ENCODE measurements at places on chromosomes 6 and 20.

GRCh38 chr6:141164042-141164743, 968.5 kb upstream of the GJE1 start:
- DNase-seq, result no peak

- no peak for DNase-seq
Measured at GRCh38 chr6:97095311-97095850, 170.9 kb downstream of the KLHL32 start.

GRCh38 chr20:22248051-22248667, 336.2 kb downstream of the FOXA2 start:
- DNase-seq, result no peak

DNA sequence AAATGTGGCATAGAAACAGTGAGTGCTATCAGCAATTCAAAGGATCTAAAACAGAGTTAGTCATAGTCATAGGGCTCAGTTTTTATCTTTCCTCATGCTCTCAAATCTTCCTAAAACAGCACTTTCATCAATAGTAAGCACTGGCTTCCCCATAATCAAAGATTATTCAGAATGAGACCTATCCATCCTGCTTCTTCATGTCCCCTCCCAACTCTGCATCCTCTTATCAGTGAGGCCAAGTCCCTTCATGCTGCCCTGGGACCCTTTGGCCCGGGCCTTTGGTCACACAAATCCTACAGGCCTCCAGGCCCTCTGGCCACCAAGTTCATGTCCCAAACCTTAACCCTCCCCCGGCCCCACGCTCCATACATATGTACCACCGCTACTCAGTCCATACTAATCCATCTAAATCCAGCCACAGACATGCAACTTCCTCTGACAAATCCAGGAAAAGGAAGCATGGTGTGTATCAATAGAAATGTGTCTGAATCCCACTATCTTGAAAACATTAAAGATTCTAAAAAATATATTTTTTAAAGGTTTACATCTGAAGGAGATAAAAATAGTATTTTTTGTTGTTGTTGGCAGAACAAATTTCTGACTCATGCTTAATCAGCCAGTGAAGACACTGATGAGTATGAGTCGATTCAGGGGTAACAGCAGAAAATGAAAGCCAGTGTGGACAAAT, 143.5 kb downstream of the PDE7B start:
- DNase-seq, result no peak

DNA sequence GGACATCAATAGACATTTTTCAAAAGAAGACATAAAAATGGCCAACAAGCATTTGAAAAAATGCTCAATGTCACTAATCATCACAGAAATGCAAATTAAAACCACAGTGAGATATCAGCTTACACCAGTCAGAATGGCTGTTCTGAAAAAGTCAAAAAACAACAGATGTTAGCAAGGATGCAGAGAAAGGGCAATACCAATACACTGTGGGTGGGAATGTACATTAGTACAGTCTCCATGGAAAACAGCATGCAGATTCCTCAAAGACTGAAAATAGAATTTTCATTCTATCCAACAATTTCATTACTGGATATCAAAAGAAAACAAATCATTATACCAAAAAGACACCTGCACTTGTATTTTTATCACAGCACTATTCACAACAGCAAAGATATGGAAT, 85.3 kb downstream of the DCDC2 start:
- DNase-seq, result no peak

DNA sequence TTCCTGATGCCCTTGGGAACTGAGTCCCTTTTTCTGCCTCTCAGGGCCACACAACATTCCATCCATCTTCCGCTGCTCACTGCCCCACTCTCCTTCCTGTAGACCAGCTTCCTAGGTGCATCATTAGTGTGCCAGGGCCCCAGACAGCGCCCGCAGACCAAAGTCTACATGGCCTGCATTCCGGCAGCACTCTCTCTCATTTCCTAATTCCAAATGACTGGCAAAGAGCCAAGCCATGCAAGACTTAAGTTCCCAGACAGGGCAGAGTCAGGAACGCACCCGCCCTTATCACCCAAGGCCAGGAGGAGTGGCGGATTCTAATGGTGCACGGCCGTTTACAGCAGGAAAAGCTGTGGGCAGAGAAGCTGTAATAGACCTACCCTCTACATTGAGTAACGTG, 159.8 kb upstream of the ARID1B start:
- no peak for DNase-seq

DNA sequence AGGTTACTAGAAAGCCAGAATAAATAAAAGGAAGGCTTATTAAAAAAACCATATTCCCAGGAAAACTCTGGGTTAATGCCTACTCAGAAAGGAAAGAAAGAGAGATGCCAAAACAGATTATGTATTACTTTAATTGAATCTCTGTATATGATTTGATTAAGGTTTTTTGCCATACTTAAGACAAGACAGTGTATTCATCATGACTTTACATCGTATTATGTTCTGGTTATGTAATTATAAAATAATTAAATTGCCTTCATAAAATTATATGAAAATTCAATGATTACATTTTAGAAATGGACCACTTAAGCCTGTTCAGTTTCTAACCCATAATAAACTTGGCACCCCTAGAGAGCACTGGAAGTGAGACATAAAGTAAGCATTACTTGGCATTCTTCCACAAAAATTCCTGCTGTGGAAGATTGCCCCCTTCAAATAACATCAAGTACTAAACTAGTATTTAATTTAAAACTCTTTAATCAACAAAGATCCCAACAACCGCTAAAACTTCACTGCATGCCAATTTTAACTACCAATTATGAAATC, 20.8 kb upstream of the IBTK start:
- DNase-seq, result no peak

GRCh38 chr6:25485821-25486534, 166.0 kb upstream of the SCGN start:
- DNase-seq, result no peak

DNA sequence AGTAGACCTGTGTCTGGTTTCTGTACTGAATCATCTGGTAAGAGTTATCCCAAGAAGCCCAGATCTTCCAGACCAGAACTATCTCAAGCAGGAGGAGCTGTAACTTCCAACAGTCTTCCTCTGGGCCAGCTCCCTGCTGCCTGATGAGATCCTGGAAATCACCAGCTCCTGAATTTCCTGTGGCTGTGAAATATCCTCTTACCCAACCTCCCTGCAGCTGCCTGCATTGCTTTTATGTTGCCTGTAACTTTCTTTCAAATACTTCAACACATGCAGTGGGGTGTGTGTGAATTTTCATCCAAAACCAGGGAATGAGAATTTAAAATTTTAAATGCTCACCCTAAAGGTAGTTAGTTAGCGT, 160.5 kb upstream of the LAMP5 start:
- no peak for DNase-seq

- DNase-seq, result peak; percentile 36
Measured at GRCh38 chr6:75602246-75603105, 796 bp downstream of the SENP6 start.

DNA sequence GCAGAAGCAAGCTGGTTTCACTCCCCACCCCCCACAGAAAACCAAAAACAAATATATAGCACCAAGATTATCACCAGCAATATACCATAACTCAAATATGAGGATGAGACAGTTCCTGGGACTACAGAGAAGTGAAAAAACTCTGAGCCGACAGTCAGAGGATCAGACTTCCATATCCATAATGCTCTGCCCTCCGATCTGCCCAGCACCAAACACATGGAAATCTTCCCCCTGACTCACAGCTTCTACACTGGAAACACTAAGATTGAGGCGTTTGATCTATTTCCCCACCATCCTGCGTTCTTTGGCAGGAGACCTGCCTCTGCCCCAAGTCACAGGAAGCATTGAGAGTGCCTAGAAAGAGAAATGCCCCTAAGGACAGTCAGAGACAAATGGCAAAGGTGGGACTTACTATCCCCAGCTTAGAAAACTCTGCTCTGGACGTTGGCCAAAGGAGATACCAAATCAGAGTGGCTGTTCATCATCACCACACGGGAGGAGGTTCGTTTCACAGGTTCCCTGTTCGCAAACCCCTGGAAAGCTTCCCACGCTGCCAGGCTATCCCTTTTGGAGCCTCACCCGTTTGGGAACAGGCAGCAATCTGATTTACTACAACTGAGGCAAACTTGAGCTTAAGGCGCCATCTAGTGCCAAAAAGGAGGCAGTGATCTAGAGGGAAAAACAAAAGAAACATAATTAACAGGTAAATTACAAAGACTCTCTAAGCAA, 48.7 kb upstream of the SRSF6 start:
- DNase-seq, result no peak

DNA sequence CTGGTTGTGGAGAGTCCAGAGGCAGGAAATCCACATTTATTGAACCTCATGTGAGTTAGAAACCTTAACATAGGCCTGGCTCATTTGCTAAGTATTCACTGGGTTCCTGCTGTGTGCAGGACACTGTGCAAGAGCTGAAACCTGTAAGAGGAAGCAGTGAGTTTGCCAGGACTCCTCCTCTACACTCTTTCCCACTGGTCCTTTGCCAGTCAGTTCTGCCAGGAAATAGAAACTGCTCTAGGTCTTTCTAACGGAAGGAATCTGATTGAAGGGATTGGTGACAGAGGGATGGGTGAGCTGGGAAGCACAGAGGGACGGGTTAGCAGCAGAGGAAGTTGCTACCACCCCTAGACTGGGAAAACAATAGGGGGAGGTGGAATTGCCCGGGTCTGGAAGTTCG, 234.2 kb upstream of the ECI2 start:
- no peak for DNase-seq

- DNase-seq, result no peak
Measured at GRCh38 chr6:129513471-129513870, 196.5 kb downstream of the ARHGAP18 start.

DNA sequence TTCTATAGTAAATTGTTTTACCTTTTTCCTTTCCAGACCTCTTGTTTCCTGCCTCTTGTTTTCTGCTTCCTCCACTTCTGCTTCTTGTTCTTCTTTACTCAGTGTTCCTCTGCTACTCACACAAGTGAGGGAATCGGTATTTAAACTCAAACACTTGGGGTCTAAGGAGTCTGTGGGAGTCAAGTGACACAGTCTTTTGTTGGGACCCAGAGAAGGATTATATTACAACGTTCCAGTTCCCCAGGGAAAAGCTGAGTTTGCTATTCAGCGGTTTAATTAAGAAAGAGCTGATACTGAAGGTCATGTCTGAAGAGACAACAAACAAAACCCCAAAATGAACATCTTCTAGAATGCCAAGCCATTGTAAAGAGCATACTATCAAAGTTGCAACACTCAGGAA, 107.8 kb upstream of the CITED2 start:
- DNase-seq, result no peak

- no peak for DNase-seq
Measured at GRCh38 chr20:39943336-39943735, 745.7 kb downstream of the MAFB start.

- no peak for DNase-seq
Measured at GRCh38 chr6:79193971-79194370, 40.5 kb downstream of the HMGN3 start.

DNA sequence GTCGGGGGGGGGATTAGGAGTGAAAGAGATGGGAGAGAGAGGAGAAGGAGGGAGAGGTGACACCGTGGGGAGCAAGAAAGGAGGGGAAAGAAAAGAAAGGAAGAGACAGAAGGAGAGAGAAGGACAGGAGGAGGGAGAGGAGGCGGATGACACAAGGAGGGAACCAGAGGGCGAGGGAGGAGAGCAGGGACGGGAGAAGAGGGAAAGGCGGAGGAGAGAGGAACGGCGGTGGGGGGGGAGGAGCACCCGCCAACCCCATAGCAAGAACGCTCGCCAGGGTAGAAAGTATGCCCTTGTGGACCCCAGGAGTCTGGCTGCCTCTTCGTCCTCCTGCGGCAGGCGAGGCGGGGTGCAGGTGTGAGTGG, 4.5 kb upstream of the INSM1 start:
- DNase-seq, result no peak

DNA sequence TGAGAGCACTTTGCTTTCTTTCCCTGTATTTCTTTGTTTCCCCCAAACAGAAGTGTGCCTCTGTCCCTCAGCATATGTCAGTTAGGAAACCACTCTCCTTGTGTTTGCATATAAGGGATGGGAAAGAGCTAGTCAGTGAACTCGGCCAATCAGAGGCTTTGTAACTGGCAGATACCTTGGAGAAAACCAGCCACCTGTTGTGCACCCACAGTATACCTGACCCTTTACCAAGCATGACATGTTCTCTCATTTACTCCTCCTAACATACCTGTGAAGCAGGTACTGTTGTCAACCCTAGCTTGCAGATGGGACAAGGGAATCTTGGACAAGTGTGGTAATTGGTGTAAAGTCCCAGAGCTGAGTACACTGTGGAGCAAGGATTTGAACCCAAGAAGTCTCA, 96.1 kb upstream of the FAM8A1 start:
- DNase-seq, result no peak

DNA sequence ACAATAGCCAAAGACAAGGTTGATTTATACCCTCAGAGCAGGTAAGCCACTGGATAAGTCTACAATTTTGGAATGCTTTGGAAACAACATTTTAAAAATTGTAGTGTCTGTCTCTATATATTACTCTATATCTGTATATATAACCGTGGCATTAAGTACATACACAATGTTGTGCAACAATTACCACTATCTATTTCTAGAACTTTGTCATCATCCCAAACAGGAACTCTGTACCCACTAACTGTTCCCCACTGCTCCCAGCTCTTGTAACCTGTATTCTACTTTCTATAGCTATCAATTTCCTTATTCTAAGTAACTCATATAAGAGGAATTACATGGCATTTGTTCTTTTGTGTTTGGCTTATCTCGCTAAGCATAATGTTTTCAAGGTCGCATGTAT, 78.2 kb upstream of the ASCC3 start:
- no peak for DNase-seq

- DNase-seq, result no peak
Measured at GRCh38 chr6:124541573-124541972, 420.7 kb upstream of the RNF217 start.

DNA sequence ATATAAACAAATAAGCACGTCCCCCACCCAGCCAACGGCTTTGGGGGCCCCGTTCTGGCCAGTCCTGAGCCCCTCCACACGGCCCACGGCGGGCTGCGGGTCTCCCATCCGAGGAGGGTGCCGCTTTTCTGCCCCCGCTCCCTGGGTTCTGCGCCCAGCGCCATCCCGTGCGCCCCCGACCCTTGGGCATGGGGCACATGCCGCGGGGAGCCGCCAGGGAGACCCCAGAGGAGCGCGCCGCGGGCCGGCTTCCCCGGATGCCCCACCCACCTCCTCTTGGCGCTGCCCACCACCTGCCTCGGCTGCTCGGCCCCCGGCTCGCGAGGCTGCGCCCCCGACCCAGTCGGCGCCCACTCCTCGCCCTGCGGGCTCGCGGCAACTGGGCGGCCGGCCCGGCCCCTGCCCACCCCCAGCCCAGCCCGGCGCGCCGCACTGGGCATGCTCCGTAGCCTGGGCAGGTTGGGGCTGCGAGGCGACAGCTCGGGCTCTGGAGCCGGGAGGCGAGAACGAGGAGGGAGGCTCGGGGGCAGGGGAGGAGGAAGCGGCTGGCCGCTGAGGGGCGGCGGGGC, 570 bp upstream of the PLCB4 start:
- DNase-seq, result no peak

GRCh38 chr6:137465378-137466009, 28.7 kb downstream of the OLIG3 start:
- no peak for DNase-seq

DNA sequence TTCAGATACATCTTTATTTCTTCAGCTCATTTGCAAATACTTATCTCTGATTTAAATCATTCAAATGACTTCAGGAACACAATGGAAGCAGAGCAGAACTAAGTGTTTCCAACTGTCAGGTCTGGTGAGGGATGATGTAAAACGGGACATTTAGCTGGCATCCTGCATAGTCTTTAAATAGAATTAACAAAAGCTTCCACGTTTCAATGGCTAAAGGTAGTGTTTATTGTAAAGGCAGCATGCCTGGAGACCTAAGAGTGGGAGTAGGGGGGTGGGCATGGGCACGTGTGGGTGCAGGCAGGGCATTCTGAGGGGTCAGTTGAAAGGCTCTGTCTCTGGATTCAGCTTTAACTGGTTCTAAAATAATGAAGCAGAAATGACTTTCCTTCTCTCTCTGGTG, 174.9 kb downstream of the PLCB1 start:
- no peak for DNase-seq
